ENCODE measurements at places on chromosomes 12 and 14.

GRCh38 chr12:26971963-26972362, 33.7 kb downstream of the FGFR1OP2 start:
- no peak for DNase-seq

DNA sequence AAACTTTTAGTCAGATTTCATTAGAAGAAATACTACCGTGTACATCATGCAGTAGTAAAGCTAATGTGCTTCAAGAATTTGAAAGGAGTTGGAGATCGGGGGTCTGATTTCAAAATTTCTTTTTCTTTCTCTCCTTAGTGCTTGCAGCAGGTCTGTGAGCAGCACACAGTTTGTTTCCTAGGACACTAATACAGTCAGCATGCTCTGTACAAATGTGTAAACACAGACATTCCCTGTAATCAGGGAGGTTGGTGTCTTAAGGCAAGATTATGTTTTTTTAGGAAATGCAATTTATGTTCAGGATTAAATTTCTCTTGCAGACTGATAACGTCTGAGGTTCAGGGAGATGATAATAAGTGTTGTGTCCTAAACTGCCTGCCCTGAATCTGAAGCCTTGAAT, 142.7 kb downstream of the ALX1 start:
- DNase-seq, result no peak

DNA sequence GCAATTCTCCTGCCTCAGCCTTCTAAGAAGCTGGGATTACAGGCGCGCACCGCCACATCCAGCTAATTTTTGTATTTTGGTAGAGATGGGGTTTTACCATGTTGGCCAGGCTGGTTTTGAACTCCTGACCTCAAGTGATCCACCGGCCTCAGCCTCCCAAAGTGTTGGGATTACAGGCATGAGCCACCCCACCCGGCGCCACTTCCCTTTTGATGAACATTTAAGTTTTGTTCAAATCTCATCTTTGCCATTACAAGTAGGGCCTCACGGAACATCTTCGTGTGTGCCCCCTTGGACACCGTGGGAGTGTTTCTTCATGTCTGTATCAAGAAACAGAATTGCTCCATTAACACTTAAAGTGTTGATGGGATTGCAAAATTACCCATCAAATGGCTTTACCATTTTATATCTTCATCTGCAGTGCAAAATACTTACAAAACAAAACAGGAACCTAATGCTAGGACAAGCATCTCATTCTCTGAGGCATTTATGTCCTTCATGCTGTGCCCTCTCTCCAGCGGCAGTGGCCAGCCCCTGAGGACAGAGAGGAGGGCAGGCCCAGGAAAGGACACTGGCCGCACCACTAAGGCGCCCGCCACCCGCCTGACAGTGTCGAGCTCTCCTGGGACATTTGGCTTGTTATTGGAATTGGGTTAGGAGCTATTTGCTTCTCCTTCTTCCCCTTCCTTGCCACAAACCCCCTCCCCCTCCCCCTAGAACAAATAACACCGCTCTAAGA, 61.7 kb downstream of the RFX4 start:
- DNase-seq, result no peak

DNA sequence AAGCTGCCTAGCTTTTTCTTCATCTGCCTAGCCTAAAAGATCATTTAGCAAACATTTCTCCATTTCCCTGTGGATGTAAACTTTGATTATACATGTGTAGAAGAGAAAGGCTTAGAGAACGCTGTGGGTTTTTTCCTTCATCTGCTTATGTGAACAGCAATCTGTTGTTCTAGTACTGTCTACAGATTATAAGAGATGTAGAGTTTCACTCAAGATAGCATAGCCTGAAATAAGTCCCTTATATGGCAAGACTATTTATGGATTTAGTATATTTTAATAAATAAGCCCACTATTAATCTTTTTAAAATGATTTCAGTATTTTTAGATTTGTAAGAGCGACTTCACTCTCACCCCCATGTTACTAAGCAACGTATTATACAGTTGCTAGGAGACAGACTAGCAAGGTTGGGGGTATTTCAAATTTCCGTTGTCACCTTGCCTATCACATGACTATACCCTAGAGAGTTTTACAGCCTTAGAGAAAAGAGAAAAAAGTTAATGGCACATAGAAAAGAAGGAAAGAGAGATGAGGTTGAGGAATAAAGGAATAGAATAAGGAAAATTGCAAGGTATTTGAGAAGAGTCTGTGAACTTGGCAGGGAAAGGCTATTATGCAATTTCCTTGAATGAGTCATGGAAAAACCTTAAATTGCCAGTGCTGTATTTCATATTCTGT, 12.2 kb upstream of the TUBA1A start:
- DNase-seq, result peak; percentile 85

DNA sequence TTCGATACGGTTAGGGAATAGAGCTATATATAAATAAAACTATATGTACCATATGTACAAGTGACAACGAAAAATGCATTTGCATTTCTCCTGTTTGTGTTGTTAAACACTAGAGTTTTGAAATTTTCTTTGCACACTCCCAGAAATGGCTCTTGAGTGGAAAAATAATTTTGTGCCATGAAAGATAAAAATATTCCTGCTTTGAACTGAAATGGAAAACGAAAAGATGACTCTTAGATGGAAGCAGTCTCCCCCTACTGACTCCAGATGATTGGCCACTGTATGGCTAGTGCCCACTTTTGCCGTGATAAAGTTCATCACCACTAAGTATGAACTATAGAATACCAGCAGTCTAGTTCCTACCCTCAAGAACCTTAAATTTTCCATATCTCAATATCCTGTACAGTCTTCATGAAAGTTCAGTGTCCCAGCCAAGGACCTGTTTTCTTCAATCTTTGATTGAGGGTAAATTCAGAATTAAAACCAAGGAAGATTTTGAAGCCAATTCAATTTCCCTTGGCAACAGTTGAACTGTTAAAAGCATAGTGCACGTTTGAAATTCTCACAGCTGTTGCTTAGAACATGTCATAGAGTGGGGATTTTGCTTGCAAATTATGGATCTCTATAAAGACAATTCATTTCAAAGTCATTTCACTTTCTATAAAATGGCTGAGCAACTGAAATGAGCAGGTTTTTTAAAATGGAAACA, 1.6 kb upstream of the PPP2R5E start:
- no peak for DNase-seq

- no peak for DNase-seq
Observed at GRCh38 chr12:50248411-50248810, 34.9 kb downstream of the LIMA1 start.

DNA sequence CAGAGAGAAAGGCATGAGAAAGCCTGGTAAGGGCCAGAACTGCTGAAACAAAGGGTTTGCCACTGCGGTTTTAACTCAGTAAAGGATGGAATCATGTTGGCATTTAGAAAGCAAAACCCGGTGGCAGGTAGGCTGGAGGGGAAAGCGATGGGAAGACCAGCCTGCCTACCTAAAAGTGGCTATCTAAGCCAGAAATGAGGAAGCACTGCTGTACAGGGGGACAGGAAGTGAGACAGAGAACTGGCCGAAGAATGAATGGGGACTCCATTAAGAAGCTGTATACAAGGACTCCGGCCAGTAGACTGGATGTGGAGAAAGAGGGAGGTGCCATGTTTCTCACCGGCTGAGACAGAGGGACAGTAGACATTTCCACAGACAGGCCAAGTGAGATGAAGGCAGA, 48.2 kb downstream of the PPM1H start:
- DNase-seq, result no peak

DNA sequence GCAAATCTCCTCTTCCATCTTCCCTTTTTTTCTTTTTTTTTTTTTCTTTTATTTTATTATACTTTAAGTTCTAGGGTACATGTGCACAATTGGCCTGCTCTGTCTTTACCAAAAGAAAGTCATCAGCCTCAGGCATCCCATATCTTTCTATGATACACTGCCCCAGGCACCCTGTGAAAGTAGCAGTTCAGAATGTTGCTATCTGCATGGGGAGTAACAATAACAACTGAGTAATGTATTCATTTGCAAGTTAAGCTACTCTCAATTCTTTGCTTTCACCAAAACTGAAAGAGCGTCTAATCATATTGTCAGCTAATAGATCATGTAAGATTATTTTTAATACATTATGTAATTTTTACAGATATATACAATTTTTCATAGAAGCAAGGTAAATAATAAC, 13.5 kb upstream of the GCH1 start:
- DNase-seq, result no peak

- DNase-seq, result no peak
Observed at GRCh38 chr14:65128096-65128495, 25.8 kb upstream of the MAX start.
